Activated CD8-positive, alpha-beta memory T cell treated with anti-CD3 and anti-CD28 coated beads for 1 hour (primary cell): ENCODE measurements at places on chromosomes 12 and 14.

- DNase-seq: no peak
Measured at GRCh38 chr12:69633061-69633460, 22.4 kb upstream of the LRRC10 start.

GRCh38 chr12:69225251-69225910, 14.0 kb upstream of the CPSF6 start:
- DNase-seq: no peak

- DNase-seq: no peak
Measured at GRCh38 chr14:93745603-93746273, 42.5 kb downstream of the PRIMA1 start.

DNA sequence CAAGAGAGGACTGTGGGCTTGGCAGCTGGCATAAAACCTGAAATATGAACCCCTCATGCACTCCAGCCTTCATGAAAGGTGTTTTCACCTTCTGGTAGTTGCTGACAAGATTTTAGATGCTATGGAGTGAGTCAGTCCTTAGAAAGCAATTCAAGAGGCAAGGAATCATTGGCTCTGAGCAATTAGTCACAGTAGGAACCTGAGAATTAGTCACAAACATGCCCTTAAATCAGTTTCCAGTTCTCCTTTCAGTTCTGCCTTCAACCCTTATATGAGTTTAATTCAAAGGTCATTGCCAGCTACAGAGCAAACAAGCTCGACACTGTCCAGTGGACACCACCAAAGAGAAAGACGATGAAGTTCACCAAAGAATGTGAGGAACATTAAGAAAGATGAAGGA, 472.3 kb downstream of the GLT1D1 start:
- DNase-seq: no peak

GRCh38 chr14:29529418-29529817, 398.2 kb downstream of the PRKD1 start:
- no peak for DNase-seq

DNA sequence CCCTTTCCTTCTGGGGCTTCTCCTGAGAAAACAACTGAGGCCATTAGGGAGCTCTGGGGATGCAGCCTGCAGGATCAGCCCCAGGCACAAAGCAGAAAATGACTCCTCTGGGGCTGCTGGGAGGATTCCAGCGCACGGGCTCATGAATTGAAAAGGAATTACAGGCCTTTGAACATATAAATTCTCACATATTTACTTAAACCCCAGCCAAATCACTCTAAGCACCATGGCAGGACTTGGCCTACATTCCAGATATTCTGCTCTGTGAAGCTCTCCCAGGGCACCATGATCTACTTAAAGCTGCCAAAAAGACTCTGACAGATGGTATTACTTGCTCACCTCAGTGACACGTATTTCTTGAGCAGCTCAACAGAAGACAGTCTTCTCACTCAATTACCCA, 87.2 kb downstream of the ZFC3H1 start:
- no peak for DNase-seq

- DNase-seq: no peak
Measured at GRCh38 chr14:99748529-99748928, 44.7 kb upstream of the EML1 start.

- no peak for DNase-seq
Measured at GRCh38 chr12:52063082-52063924, 6.5 kb upstream of the ATG101 start.

GRCh38 chr12:6767353-6768319, 1.5 kb downstream of the PTMS start:
- no peak for DNase-seq

GRCh38 chr12:125856896-125857295, 791.7 kb downstream of the AACS start:
- DNase-seq: no peak

- DNase-seq: no peak
Measured at GRCh38 chr12:2841056-2841650, 6.3 kb upstream of the NRIP2 start.

DNA sequence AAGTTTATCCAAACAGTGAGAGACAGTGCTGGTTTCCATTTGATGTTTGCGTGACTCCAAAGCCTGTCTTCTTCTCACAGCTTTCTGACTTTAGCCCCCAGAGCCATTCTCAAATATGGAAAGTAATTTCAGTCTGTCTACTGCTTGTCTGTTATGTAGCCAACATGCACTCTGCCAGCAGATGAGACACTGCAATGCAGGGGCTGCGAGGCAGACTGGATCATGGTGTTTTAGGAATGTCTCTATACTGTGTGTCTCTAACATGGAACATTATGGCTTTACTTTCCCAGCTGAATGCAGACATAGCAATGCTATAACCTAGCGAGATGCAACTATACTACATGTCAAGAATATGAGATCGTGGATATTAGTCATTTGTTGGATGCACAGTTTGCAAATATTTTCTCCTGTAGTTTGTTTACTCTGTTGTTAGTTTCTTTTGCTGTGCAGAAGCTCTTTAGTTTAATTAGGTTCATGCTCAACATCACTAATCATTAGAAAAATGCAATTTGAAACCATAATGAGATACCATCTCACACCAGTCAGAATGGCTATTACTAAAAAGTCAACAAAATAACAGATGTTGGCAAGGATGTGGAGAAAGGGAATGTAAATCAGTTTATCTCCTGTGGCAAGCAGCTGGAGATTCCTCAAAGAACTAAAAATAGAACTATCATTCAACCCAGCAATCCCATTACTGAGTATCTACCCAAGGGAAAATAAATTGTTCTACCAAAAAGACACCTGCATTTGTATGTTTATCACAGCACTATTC, 235.8 kb upstream of the TMTC1 start:
- DNase-seq: no peak

DNA sequence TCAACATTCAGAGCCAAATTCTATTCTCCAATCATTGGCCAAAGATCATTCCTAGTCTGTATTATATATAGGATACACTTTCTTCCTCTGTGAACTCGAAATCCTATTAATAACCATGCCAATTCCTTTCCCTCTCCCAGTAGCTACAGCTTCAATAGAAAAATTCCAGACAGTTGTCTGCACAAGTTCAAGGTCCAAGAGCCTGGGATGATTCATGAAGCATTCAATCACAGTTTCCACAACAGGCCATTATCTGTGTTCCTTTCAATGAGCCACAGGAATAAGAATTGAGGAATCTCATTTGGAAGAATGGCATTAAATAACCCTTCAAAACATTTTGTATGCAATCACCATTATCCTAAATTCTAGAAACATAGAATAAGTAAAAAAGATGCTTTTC, 437.4 kb downstream of the RMST start:
- DNase-seq: no peak

DNA sequence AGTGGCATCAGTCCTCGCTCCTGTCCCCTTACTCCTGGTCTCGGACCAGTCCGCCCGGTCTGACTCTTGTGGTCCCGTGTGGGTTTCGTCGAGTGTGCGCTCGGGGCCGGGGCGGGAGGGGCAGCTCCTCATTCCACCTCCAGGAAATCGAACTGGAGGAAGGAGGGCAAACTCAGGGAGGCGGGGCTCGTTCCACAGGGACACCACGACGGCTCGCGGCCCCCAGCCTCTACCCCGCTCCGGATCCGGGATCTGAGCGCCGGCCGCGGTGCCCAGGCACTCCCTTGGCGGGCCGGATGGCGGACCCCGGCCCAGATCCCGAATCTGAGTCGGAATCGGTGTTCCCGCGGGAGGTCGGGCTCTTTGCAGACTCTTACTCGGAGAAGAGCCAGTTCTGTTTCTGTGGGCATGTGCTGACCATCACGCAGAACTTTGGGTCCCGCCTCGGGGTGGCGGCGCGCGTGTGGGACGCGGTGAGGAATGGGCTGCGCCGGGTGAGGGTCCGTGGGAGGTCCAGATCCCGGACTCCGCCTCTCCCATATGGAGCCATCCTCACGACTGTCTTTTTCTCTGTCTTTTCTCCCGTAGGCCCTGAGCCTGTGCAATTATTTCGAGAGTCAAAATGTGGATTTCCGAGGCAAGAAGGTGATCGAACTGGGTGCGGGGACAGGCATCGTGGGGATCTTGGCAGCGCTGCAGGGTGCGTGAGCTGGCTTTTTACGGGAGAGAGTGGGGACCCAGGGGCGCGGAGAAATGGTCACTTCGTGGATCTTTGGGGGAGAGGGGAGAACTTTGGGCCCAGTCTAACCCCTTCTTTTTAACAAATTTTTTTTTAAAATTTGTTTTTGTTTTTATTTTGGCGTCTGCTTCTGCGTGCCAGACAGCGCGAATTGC, at the start of gene EEF1AKMT3:
EEF1AKMT3 (plus strand) TSS at position 186 of the 894 bp plus-strand sequence; CDS start at position 297, 111 bp downstream.
- no peak for DNase-seq

DNA sequence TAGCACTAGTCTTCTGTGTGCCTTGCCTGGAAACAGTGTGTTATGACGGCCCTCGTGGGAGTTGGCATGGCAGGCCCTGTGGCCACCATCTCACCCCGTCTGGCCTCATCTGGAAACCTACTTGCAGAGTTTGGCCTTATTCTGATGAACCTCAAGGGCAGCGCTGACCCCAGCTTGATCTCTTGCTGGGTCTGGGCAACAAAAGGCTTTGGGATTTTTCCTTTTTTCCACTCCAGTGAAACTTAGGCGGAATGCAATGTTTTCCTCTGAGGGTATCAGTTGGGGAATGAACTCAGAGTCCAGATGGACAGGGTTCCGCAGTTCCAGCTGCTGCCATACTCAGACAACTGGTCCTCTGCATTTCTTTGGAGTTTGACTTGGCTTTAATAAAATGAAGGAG, 15.9 kb downstream of the CACNA1C start:
- DNase-seq: no peak

DNA sequence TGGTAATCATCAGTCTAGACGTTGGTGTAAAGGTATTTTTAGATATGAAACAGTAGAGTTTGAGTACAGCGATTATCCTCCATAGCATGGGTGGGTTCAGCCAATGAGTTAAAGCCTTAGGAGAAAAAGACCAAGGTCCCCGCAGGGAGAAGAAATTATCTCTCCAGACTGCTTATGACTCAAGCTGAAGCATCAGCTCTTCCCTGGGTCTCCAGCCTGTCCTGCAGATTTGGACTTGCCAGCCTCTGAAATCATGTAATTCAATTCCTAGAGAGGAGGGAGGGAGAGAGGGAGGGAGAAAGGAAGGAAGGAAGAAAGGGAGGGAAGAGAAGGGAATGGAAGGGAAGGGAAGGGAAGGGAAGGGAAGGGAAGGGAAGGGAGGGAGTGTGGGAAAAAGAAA, 12.0 kb upstream of the DTX1 start:
- DNase-seq: no peak

DNA sequence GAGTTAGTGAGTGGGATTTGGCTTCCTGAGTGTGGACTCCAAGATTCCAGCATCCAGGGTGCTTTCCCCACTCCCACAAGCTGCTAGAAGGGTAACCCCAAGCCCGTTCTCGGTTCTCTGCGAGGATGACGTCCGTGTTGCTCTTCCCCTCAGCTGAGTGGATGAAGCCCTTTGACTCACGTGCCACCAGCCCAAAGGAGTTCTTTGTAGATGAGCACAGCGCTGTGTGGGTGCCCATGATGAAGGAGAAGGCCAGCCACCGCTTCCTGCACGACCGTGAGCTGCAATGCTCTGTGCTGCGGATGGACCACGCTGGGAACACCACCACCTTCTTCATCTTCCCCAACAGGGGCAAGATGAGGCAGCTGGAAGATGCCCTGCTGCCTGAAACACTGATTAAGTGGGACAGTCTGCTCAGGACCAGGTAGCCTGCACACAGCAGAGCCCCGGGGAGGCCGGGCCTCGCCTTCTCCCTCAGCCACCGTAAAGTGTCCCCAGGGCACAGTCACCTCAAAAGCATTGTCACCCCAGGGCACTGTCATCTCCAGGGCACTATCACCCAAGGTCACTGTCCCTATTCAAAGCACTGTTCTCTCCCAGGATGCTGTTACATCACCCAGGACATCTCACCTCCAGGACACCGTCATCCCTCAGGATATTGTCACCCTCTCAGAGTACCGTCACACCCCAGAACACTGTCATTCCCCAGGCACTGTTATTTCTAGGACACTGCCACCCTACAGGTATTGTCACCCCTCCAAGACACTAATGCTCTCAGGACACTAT, 31.3 kb downstream of the SERPINA3 start:
- DNase-seq: no peak

DNA sequence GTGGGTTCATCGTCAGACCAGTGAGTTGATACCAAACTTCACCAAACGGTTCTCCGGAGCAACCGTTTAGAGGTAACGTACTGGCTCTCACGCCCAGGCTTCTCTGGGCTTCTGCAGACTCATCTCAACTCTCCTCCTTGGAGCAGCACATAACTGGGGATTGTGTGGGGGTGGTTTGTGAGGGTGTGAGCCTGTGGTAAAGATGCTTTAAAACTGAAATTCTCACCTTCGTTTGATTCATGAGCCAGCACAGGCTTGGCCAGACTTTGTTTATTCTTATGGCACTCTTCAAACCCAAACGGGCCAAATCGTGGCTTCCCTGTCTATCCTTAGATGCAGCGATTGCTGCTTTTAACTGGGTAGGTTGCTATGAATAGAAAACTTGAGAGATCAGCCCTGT, 121.3 kb downstream of the SAMD4A start:
- no peak for DNase-seq

DNA sequence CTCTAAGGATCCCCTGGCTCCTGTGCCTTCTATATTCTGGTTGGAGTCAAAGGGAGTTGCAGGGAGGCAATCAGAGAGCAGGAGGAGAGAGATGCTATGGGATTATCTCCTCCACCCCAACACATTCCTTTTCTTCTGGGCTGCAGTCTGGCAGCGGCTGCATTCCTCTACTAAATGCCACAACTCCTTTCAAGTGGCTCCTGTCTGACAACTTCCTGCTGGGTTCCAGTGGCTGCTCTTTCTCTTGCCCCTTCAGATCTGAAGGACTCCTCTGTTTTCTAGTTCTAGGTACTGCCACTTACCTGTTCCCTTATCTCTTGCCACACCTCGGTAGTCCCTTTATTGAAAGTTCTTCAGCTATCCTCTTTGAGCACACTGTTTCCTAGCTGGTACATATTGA, 425.0 kb downstream of the SNAPC1 start:
- no peak for DNase-seq

DNA sequence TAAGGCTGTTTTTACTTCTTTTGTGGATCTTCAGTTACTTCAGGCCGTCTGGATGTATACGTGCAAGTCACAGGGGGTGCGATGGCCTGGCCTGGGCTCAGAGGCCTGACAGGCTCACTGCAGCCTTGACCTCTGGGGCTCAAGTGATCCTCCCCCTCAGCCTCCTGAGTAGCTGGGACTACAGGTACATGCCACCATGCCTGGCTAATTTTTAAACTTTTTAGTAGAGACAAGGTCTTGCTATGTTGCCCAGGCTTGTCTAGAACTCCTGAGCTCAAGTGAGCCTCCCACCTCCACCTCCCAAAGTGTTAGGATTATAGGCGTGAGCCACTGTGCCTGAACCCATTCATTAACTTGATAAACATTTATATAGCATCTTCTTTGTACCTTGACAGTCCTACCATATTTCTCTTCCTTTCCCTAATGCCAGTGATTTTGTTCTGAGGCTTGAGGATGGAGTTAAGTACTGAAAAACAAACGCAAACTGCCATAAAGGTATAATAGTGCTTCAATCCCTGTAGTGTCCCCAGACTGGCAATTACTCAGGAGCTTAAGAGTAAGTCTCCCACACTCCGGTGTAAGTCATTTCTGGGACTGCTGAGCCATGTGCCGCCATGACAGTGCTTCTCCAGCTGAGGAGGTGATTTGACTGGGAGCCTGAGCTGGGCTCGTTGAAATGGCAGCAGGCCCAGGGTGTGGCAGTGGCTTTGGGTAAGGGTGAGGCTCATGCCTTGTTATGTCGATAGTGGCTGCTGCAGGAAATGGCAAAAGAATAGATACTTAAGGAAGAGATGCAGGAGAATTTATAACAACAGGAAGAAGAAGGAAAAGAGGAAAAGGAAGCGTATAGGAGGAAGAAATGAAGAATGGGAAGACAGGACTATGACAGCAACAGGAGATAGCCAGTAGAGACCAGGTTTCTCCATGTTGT, 43.7 kb upstream of the HECTD1 start:
- DNase-seq: no peak

GRCh38 chr12:32454075-32454474, 54.7 kb downstream of the FGD4 start:
- no peak for DNase-seq

- DNase-seq: no peak
Measured at GRCh38 chr12:67025543-67026114, 243.5 kb upstream of the CAND1 start.
